Activated CD8-positive, alpha-beta T cell treated with anti-CD3 and anti-CD28 coated beads for 36 hours (primary cell): ENCODE measurements at places on chromosomes 2 and 18. TPM values are rescaled to one million over a fixed set of nuclear protein-coding genes. Genes with fewer than 3 reads are reported as not detected.

Gene DSG4
- total RNA-seq: not detected

- DNase-seq: no peak
Observed at GRCh38 chr2:96715658-96716057, 24.2 kb downstream of the LMAN2L start.

GRCh38 chr2:142866426-142866825 is 11.0 kb upstream of the KYNU start:
- DNase-seq: no peak

DNA sequence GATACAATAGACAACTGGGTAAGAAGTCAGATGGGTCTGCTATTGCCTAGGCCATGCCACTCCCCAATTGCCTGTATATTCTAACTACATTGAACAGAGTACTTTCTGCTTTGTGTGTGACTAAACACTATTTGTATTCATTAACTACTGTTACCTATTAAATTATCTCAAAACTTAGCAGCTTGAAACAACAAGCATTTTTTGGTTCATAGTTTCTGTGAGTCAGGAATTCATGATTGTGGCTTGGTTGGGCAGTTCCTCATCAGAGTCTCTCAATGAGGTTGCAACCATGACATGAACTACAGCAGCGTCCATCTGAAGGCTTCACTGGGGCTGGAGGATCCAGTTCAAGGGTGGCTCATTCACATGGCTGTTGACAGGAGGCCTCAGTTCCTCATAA is 205.7 kb downstream of the EN1 start:
- no peak for DNase-seq

DNA sequence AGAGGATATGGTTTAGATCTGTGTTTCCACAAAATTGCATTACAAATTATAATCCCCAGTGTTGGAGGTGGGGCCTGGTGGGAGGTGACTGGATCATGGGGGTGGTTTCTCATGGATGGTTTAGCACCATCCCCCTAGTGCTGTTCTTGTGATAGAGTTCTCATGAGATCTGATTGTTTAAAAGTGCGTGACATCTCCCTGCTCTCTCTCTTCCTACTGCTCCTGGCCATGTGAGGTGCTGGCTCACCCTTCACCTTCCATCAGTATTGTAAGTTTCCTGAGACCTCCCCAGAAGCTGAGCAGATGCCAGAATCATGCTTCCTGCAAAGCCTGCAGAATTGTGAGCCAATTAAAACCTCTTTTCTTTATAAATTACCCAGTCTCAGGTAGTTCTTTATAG is 33.1 kb downstream of the LHCGR start:
- no peak for DNase-seq

DNA sequence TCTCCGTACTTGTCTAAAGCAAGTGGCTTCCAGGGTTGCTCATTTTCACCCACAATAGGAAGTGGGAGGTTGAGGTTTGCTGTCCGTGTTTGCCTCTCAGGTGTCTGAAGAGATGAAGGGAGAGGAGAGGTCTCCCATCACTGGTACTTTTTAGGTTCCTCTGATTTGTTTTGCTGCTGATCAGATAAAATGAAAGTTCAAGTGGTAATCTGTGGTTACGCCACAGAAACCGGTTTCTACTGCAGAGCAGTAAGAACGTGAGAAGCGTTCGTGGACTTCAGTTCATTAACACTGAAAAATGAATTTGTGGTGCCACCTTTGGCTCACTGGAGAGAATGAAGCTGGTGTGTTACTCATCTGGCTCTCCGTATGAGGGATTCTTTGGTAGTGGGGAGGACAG is 118.2 kb downstream of the GBX2 start:
- peak; percentile 27 for DNase-seq
